ENCODE measurements at places on chromosomes 5 and 9.

DNA sequence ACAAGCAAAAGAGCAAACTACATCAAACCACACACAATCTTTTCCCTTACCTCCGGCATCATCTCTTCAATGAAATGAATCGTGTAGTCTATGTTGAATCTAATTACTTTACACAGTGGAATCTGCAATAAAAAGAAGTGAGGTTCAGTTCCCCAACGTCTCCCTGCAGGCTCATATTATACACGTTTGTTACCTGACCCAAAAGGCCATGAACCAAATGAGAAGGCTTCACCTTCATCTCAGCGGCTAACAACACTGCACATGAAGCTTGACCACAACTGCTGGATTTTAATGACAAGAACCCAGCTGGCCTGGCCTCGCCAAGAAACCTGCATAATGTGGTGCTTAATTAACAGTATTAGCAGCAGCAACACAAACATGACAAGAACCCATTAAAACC lies 45.5 kb downstream of the DROSHA start:
- DNase-seq = no peak

- DNase-seq = no peak
These were observed 57.0 kb downstream of the ECPAS start for GRCh38 chr9:111427186-111427585.

DNA sequence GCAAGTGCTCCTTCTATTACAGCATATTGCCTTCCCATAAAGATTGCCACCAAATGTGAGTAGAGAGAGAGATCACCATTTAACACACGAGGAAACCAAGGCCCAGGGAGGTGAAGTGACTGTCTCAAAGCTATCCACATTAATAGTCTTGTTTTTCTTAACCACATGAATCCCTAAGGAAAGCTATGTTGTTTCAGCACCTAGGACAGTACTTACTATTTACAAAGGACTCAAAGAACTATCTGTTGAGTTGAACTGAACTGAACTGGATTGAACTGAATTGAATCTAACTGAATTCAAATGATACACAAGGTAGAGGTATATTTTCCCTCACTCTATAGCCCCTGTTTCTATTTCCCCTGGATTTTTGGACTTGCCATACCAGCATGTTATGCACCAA lies 430.4 kb downstream of the CAAP1 start:
- DNase-seq = no peak

DNA sequence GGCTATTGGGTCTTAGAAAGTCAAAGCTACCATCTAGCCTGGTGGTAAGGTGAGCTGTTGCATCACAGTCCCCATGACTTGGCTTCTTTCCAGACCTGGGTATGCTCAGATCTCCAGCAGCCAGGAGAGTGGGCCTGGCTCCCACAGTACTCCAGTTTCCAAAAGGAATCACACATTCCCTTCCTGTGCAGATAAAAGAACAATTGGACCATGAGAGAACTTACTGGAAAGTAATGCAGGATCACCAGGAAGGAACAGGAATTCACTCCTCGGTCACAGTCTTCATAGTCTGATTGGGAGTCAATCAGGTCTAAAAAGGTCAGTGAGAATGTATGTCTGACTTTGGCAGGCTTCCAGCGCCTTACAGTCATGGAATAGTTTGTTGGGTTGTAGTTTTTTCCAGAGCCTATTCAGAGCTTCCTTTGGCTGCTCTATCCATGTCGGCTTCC lies 47.8 kb upstream of the CD180 start:
- no peak for DNase-seq

- DNase-seq = no peak
These were observed 39.6 kb upstream of the SLC6A19 start for GRCh38 chr5:1161833-1162229.

DNA sequence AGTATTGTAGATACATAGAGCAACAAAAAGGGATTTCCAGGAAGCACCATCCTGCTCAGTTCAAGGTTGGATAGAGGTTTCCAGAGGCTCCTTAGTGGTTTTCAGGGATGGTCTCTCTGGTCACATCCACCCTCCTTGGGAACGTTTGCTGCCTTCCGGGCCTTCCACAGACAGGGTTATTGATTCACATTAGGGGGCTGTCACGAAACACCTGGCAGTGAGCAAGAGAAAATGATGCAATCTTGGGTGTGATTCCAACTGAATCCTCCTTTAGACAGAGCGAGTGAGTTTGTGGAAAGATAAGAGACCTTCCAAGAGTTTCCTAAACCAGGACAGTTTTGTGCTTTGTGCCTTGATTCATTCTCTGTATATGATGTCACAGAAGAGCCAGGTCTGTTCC lies 43.8 kb upstream of the CTSL start:
- no peak for DNase-seq

DNA sequence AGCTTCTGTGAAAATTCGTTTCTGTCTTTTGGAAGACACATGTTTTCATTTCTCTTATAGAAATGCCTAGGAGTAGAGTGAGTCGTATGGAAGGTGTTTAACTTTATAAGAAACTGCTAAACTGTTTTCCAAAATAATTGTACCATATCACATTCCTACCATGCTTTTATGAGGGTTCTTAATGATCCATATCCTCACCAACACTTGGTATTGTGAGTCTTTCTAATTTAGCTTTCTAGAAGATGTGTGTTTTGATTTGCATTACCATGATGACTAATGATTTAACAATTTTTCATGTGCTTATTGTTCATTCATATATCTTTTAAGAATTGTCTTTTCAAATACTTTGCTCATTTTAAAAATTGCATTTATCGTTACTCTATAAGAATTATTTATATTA lies 223.6 kb downstream of the COMMD10 start:
- no peak for DNase-seq
